ENCODE measurements at places on chromosomes 4 and X.

DNA sequence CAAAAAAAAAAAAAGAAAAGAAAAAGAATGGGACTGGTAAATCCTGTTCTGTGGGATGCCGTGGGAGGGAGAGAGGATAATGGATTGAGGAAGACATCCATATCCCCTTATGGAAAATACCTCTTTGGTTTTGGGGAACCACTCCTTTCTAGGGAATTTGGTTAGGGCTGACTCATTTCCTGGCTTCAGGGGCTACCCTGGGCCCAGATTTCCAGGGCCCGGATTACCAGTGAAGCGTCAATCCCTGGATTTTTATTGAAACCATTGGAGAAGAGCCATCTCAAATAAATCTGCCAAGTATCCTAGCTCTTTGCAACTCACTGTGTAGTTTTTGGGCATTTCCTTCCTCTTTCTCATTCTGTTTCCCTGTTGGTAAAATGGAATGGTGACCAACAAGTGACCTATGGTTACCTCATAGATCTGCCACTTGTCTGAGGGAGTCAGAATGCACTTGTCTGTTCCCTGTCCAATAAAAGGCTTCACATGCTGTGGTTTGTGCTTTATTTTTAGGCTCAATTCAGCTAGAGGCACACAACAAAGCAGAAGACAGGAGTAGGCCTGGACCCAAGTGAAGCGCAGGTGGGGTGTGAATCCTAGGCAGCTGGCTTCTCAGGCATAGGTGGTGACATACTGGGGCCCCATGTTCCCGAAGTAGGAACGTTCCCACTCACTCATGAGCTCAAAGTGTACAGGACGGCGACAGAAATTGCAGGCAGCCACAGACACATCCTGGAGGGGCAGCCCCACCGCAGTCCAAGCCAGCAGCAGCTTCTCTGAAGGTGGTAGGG, 8.6 kb downstream of the APEX2 start:
- DNase-seq = no peak

DNA sequence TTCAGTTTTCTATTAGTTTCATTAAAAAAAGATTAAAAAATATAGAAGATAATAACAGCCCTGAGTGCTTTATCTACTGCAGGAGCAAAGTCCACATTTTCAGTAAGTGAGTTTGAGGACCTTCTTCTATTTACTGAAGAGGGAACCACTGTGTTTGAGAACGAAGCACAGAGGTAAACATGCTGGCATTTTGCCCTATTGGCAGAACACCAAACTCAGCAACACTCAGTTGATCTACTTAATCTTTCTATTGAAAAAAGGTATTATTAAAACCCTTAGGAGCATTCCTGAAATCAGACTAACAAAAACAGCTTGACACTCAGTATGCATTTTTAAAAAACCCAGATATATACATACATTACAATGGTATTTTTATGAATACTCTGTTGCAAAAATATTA, 1496.7 kb downstream of the TECRL start:
- DNase-seq = no peak

- no peak for DNase-seq
These were observed 7.5 kb downstream of the CCKAR start for GRCh38 chr4:26482508-26483462.

GRCh38 chrX:151570561-151570960, 7.1 kb downstream of the PASD1 start:
- DNase-seq = no peak

- DNase-seq = no peak
These were observed 97.6 kb downstream of the RAB28 start for GRCh38 chr4:13386405-13387107.

- no peak for DNase-seq
These were observed 151.9 kb upstream of the DIPK2B start for GRCh38 chrX:45352611-45353010.

DNA sequence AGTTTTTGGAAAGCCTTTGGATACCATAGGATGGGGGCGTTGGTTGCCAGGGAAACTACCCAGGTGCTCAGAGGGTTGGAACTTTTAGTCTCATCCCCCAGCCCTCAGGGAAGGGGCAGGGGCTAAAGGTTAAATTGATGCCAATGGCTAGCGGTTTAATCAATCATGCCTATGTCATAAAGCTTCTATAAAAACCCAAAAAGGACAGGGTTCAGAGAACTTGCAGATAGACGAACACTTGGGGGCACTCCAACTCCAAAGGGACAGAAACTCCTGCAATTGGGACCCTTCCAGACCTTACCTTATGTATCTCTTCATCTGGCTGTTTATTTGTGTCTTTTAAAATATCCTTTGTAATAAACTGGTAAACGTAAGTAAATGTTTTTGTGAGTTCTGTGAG, 30.0 kb upstream of the GPR173 start:
- DNase-seq = no peak

DNA sequence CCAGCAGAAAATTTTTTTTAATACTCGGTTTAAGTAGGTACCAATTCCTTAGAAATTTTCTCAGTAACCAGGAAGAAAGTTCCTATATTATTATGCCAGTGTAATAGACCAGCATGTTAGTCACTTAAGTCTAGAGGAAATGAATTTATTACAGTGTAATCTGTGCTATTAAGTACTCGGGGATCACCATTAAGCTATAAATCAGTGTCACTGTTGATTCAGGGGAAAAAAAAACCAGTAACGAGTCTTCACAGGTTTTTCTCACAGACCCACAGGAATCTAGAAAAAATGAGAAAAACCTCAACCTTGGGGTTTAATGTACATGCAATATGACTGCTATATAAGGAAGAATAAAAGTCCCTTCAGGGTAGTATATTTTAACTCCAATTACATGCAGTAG, 138.3 kb upstream of the IL1RAPL2 start:
- no peak for DNase-seq

GRCh38 chr4:55175779-55176231, 50.4 kb upstream of the KDR start:
- no peak for DNase-seq

DNA sequence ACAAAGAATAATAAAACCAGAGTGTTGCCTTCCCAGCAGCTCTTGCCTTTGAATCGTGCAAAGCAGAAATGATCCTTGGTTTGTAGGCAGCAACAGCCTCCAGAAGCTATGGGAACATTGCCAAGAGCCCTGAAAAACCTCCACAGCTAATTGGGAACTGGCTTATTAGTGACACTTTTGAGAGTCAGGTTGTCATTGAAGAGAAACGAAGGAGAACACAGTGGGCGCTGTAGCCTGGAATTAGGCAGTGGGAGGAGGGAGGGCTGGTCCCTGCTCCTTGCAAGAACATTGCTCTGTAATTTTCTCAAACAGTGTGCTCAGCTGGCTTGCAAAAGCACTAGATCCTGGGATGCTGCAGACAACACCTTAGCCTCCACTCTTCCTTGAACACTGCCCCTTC, 331.5 kb upstream of the EMCN start:
- no peak for DNase-seq

DNA sequence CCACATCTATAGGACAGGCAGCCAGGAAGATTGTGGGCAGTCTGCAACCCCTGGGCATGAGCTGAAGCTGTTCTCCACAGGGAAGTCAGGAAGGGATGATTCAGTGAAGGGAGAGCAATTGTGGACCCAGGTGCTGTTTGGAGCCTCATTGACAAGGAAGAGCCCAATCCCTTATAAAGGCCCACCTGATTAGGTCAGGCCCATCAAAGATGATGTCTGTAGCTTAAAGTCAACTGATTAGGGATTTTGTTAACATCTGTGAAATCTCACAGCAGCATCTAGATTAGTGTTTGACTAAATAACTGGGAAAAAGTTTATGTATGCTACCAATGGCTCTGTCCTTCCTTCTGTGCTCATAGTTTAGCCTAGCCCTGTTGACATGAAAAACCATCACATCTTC, 127.5 kb downstream of the FRAS1 start:
- DNase-seq = no peak

GRCh38 chrX:118652717-118653116, 74.7 kb upstream of the IL13RA1 start:
- DNase-seq = no peak

DNA sequence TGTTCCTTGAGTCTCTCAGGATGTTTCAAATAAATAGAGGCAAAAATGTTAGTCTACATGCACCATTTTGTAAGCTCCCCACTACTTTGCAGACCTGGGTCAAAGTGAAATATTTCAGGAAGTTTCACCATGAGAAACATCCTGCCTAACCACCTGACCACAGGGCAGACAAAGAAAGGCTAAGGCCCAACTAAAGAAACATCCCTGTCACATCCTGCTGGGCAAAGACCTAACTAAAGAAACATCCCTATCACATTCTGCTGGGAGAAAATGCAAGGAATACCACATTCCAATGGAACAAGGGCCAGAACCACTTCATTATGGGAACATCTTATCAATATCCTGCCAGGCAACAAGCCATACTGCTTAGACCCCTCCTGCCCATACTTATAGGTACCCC, 1303.4 kb downstream of the TECRL start:
- no peak for DNase-seq

DNA sequence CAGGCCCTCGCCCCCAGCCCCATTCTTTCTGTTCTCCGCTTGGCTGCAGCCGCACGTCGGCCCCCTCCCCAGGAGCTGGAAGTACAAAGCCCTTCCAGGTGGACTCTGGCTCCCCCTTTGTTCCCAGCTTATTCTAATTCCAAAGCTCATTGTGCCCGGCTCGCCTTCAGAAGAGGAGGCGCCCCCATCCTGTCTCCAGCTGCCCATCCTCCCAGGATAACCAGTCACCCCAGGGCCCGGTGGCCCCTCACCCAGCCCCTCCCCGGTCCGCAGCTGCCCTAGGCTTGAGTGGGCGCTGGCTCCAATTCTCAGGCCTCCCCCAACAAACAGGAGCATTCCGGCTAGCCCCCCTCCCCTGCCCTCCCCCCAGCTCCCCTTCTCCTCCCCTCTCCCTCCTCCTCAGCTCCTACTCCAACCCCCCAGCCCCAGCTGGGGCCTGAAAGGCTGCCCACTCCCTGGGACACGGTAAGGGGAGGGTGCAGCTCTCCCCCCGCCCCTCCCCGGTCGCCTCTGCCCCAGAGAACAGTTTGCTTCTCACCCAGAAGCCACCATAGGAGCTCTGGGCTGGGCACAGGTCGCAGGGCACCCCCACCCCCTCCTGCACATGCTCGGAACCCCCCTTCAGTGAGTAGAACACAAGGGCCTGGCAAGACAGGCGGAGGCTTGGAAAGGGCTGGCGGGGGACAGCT, 3.1 kb upstream of the SLC6A8 start:
- DNase-seq = no peak

- DNase-seq = no peak
These were observed 15.4 kb downstream of the HTR2C start for GRCh38 chrX:114599305-114599704.

All from D721Med (cell line).